ENCODE measurements at places on chromosomes 6 and 20.

- DNase-seq, result no peak
Observed at GRCh38 chr6:35665573-35665972, 23.1 kb downstream of the FKBP5 start.

DNA sequence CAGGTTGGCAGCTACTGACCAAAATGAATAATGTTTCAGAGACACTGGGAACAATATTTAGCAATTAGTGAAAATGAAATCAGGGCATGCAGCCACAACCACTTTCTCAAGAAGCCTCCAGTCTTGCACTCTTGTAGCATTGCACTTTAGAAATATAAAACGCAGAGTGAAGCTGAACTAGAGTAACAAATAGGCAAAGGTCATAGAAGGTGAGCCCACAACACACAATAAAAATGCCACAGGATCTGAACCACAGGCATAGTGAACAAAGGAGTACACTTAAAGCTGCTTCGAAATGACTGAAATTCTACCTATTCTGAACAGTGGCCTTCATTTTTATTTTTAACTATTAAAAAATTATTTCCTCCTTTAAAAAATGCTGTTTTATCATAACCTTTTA lies 25.0 kb downstream of the DDO start:
- no peak for DNase-seq

- no peak for DNase-seq
Observed at GRCh38 chr6:4518506-4518905, 257.7 kb upstream of the CDYL start.

GRCh38 chr6:14547284-14547998 lies 429.9 kb downstream of the CD83 start:
- no peak for DNase-seq

- DNase-seq, result no peak
Observed at GRCh38 chr6:137878486-137879285, 11.6 kb downstream of the TNFAIP3 start.

DNA sequence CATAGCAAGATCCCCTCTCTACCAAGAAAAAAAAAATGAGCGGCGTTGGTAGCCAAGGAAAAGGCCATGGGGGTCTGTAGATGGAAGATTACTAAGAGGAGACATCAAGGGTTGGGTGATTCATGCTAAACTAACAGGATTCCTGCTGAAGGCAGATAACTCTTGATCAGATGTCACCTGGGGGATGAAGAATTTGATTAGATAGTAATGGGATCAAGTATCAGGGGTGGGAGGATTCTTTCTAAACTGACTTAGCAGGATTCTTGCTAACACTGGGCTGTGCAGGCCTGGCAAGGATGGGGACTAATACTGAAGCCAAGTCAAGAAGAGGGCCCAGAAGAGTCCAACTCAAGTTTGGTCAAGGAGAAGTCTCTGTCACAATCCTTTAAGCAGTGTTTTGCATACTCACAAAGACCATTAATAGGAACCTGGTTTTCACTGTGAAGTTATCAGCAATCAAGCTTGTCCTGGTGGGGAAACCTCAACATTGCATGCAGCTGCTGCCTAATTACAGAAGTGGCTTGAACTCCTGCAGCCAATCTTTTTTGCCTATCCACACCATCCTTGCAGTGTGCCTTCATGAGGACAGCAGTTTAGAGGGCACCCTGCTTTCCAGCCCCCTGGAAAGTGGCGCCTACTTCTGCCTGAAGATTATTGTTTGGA lies 61.3 kb downstream of the ANKRD6 start:
- no peak for DNase-seq

DNA sequence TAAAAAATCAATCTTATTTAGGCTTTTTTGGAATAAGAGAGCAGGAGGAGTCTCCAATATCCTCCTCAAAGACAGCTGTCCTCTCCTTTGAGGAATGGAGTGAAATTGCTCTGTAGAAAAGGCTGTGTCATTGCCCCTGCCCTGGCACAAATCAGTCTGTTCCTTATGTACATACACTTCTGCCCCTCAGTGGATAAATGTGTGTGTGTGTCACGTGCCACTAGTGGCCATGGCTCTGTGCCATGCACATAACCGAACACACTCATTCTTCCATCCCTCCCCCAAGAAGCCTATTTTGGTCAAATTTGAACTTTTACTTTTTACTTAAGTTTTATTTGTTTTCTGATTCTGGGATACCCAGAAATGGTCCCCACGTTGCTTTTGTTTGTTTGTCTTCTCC lies 49.2 kb downstream of the ANKS1A start:
- no peak for DNase-seq

GRCh38 chr6:34239893-34240292 lies 3.2 kb downstream of the HMGA1 start:
- DNase-seq, result no peak

DNA sequence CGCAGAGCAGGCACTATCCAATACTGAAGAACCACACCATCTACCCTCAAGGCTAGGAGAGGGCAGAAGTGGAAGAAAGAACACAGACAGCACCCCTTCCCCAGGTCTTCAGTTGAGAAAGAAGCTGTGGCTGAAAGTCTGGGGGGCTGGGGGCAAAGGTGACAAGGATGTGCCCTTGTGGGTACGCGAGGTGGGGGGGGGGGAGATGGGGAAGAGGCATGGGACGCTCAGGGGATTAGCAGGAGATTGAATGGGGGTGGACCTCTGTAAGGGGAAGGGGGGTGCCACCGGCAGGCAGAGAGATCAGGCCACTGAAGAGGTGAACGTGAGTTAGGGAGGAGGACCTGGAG lies 1.1 kb downstream of the B4GALT5 start:
- no peak for DNase-seq

- DNase-seq, result no peak
Observed at GRCh38 chr20:15296422-15296821, 959.0 kb upstream of the FLRT3 start.

DNA sequence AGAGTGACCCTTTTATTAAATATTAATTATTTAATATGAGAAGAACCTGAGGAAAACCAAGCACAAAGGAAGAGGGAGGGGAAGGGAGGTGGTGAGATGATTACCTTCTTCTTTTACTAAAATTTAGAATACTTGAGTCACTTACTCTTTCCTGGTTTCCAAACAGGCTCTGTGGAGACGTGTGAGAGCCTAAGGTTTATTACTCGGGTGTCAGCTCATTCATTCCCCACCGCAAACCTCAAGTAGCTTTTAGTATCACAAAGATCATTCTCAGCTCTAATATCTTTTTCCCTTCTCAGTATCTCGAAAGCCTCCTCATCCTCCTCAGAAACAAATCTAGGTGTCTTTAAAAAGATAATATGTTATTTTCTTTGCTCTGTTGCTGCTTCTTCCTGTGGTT lies 497.2 kb upstream of the JARID2 start:
- DNase-seq, result no peak

- no peak for DNase-seq
Observed at GRCh38 chr6:169167581-169168301, 85.9 kb downstream of the THBS2 start.

GRCh38 chr20:45448270-45448669 lies 21.3 kb upstream of the WFDC2 start:
- DNase-seq, result no peak

DNA sequence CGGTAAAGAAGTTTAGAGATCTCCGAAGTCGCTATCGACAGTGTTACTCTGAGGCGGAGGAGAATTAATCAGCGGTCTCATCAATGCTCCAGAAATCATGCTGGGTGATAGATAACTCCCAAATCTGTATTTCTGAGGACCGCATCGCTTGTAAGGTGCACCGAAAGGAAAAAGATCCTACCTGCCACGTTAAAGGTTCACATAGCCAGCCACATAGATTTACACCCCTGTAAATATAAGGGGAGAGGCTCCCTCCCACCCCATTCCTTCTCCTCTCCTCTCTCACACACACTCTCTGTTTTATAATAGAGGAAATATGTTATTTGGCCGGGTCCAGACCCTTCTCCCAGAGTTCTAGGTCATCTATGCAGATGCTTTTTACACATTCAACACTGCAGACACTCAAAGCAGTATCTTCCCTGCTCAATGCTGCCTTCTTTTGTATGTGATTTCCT lies 620 bp upstream of the DEK start:
- no peak for DNase-seq

All from dorsolateral prefrontal cortex (tissue), 122 donors.